Umbilical cord (tissue), 2 donors: ENCODE measurements at places on chromosomes 4 and X.

- DNase-seq = peak; percentile 3
These were observed 76.5 kb downstream of the COL4A5 start for GRCh38 chrX:108516184-108516583.

GRCh38 chr4:93996895-93997294 is 168.3 kb downstream of the ATOH1 start:
- no peak for DNase-seq

GRCh38 chrX:2313864-2314640 is 186.7 kb downstream of the DHRSX start:
- no peak for DNase-seq

DNA sequence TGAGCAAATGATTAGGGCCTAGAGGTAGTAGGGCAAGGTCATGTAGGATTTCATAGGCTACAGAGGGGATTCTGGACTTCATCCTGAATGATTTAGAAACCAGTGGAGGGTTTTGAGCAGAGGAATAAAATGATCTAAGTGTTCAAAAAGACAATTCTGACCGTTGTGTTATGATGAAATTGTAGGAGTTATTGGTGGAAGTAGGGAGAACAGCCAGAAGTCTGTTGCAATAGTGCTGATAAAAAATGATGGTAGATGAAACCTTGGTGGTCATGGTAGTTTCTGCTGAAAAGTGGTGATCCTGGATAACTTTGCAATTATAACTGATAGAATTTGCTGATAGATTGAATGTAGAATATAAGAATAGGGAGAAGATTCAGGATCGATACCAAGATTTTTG is 60.2 kb downstream of the MID1IP1 start:
- no peak for DNase-seq

DNA sequence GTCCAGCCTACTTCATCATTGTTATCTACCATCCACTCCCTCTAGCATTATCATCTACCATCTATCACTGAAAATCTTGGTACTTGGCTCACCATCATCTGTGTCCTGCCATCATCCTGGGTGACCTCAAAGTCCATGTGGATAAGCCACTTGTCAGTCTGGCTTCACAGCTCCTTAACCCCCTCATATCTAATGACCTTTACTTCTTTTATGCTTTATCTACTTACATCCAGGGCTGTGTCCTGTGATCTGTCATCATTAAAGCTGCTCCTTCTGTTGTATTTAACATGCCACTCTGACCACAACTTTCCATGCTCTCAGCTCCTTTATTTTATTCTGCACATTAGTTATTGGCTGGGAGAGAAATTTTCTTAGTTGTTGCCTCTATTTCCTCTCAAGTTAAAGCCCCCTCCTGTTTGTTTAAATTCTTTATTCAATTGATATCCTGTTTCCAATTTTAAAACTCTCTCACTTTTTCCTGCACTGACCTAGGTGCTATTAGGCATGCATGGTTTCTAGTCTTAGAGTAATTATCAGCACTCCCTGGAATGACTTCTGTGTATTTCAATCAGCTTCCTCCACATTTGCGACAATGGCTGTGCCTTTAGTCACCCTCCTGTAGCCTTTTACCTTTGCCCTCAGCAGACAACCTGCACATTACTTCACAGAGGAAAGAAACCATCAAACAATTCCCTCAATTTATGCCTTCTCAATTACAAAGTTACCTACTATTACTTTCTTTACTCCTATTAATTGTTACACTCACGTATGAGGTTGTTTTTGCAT is 8.1 kb upstream of the FABP2 start:
- peak; percentile 88 for DNase-seq

DNA sequence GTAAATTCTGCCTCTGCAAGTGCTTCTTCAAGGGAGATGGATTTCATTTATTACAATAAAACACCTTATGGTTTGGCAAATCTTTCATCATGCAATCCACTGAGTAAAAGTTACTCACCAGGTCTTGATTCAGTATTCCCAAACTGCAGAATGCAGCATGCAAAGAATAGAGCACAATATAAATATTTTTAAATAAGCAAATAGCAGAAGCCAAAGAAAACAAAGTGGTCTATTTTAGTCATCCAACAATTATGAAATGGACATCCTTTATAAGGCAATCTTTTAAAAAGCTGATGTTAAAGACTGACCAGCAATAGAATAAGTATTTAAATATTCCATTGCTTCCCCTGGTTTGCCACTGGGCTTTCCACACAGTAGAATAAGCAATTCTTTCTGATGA is 59.5 kb downstream of the SLC39A8 start:
- no peak for DNase-seq

GRCh38 chrX:103889216-103889615 is 57.2 kb upstream of the RAB9B start:
- no peak for DNase-seq

DNA sequence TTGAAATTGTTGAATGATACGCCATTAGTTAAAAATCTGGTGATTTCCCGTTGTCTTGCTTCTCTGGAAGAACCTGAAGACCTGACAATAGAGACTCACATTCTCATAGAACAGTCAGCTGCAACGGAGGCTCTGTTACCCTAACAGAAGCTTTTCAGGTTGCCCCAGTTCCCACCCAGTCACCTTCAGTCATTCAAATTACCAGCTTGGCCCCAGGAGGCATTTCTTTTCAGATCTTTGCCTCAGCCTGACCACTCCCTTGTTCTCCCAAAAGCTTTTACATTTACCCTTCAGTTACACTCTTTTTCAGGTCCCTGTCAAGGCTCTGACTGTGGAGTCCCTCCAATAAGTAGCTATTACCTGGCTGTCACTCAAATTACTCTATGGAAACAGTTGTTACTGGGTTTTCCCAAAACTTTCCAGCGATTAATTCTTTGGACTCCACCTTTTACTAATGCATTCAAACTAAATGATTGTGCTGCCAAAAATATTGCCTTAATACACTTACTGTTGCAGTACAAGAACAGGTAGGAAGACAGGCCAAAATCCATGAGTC is 162.2 kb upstream of the FTHL17 start:
- DNase-seq = no peak

GRCh38 chrX:97556359-97556758 is 672.7 kb downstream of the RPA4 start:
- DNase-seq = no peak

GRCh38 chr4:6493658-6494304 is 21.4 kb upstream of the PPP2R2C start:
- peak; percentile 59 for DNase-seq

GRCh38 chr4:99011910-99012309 is 16.4 kb downstream of the METAP1 start:
- DNase-seq = no peak

DNA sequence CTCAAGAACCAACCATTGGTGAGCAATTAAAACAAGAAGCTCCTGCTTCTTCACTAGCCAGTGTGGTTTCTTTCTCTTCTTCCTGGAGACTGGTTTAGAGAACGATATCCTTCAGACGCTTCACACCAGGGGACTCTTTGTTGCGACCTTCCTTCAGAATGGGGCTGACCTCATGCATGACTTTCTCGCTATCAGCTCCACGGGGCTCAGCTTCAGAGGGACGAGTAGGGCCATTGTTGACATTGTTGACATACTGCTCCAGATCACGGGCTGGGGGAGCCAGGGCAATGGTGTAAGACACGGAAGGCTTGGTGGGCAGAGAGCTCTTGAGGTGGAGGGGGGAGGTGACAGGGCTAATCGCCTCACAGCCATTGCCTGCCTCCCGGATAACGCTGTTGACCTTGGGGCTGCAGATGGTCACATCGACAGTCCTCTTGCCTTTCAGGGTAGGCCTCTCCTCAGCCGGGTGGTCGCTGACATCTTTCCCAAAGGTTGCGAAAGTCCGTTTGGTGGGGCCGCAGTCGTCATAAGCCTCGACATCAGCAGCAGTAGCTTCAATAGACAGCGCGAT is 113.8 kb downstream of the PCDH19 start:
- no peak for DNase-seq

- peak; percentile 31 for DNase-seq
These were observed 283.3 kb downstream of the PTTG2 start for GRCh38 chr4:38243388-38244053.

DNA sequence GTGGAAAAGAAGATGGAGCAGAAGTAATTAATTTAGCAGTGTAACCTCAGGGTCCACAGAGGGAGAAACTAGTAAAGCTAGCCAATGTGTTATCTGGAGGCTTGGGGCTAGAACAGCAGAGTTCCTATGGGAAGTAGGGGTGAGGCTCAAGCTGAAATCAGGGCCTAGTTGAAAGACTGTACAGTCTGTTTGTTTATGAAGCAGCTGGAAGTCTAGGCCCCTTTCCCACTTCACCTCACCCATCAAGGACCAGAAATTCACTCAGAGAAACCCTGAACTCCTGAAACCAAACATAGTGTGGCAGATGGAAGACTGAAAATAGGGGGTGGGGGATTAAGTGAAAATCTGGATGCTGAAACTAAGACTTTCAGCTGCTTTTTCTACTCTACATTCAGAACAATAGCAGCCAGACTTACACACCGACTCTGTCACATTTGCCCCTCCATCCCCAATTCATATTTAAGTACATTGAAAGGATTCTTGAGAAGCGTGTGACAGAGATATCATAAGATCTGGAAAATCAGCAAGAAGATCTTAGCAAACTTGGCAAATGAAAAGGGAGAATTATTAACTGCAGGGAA is 32.6 kb upstream of the FAM241A start:
- DNase-seq = no peak

- DNase-seq = no peak
These were observed 60.8 kb upstream of the TMEM33 start for GRCh38 chr4:41874398-41874797.

DNA sequence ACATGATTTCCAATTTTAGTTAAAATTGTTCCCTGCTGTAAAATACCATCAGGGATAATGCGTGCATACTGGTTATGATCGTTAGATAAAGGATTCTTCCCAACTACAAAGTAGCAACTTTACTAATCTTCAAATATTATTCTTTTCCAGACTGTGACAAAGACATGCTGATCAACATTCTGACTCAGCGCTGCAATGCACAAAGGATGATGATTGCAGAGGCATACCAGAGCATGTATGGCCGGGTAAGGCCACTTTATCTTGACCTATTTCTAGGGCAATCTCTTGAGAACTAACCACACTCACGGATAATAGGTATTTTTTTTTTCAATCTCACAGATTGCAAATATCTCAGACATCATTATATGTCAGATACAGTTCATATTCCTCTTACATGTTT is 47.0 kb downstream of the ANXA10 start:
- DNase-seq = no peak

GRCh38 chrX:37302569-37302968 is 46.6 kb upstream of the PRRG1 start:
- DNase-seq = no peak

DNA sequence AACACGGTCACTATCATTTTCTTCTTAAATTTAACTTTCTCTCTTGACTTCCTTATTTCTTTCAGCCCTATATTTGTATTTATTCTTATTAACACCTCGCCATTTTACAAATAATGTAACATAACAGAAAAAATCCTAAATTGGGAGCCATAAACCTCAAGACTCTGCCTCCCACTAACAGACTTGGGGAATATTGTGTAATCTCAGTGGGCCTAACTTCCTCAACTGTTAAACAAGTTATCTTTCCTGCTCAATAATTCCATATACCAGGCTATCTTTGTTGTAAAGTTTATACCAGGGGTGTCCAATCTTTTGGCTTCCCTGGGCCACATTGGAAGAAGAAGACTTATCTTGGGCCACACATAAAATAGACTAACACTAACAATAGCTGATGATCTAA is 26.2 kb downstream of the PRSS12 start:
- DNase-seq = no peak

GRCh38 chr4:11337287-11337686 is 91.4 kb downstream of the HS3ST1 start:
- DNase-seq = no peak

DNA sequence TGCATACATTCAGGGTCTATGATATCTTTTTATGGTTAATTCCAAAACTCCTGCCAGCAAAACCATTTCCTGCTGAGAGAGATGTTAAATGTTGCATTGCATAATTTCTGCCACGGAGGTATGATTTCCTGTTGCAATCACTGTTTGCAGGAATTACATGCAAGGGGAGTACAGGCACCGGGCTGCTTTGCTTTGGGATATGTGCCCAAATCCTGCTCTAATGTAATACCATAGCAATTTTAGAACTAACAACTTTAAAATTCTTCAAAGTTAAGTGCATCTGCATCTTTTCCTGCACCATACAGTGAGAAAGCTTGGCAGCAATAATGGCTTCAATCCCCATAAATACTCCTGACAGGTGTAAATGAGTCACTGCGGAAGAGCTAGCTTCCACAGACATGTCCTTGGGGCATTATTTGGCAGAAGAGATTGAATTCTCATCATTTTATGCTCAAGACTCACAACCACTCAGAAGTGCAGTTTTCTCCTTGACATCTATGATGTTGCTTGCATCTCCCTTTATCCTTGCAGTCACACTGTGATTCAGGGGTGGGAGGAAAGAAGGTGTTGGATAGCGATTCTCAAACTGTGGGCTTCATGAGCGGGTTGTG is 29.6 kb downstream of the TRIM2 start:
- peak; percentile 72 for DNase-seq

- no peak for DNase-seq
These were observed 5.1 kb downstream of the CD40LG start for GRCh38 chrX:136652822-136653723.

DNA sequence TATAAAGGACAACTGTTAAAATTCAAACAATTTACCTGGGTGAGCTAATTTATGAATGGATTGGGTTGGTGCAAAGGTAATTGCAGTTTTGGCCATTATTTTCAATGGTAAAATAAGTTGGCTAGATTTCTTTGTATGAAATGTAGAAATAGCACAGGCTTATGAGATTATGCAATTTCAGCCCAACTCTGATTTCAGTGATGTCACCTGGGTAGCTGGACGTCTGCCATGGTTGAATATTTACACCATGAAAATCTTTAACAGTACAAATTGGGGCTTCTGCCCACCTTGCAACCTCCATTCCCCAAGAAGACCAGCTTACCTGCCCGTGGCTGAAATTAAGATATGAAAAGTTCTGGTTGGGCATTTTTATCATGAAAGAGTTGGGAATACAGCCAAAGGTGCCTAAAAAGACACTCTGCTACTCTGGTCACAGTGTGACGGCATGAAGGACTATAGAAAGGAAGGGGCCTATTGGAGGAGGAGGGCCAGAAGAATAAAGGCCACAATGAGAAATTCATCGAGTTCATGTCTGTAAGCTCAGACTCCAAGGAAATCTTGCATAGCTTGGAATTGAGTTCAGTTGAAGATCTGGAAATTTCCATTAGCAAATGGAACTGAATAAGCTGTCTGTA is 29.7 kb downstream of the EGF start:
- DNase-seq = no peak
